ENCODE measurements at places on chromosomes 16 and 17.

DNA sequence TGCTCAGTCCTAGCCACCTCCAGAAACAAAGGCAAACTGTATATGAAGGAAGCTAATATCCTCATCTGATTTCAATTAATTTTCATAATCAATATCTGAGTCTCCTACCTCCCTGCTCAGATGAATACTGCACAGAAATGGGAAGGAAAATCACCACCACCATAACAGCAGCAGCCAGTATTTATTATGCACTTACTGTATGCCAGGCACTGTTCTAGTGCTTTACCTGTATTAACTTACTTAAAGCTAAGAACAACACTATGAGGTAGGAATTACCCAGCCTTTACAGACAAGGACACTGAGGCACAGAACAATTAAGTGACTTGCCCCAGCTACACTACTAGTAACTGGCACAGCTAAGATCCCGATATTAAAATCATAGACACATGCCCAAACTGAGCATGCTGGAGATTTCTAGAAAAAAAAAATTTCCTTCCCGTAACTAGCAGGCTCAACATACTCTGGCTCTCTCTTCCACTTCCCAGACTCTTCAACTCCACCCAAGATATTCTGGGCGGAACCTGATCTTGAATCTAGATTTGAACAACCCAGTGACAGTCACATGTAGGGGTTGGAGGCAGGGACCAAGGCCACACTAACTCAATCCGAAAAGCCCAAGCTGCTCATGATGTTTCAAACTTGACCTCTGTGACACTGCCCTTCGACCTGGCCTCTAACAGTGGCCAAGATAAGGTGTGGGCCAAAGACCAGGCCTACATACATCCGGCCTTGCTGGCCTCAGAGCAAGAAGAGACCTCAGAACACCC lies 3.9 kb downstream of the TRIM25 start:
- DNase-seq: no peak

GRCh38 chr17:53133876-53134275 lies 688.9 kb upstream of the KIF2B start:
- DNase-seq: no peak

- no peak for DNase-seq
Observed at GRCh38 chr16:28042811-28043210, 20.7 kb downstream of the GSG1L start.

- DNase-seq: no peak
Observed at GRCh38 chr17:38746849-38747462, 1.2 kb downstream of the PCGF2 start.

- DNase-seq: no peak
Observed at GRCh38 chr17:7982173-7982572, 20.2 kb upstream of the GUCY2D start.

DNA sequence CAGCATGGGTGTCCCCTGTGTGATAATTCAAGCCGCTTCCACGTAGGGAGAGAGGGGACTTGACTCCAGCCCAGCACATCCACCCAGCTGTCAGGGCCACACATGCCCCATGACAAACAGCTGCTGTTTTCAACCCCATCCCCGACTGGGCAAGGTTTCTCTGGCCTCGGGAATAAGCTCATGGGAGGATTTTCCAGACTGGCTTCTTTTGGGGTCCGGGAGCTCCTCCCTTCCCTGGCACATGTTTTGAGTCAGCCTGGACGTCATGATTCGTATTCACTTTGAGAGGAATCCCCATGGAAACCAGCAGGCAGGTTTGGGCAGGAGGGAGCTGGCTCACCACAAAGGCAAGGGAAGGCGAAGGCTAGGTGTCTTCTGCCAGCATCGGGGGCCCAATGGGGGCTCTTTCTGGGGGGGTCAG lies 156.4 kb downstream of the CMIP start:
- DNase-seq: no peak

- DNase-seq: no peak
Observed at GRCh38 chr17:58329810-58330537, 1.4 kb upstream of the TSPOAP1 start.

DNA sequence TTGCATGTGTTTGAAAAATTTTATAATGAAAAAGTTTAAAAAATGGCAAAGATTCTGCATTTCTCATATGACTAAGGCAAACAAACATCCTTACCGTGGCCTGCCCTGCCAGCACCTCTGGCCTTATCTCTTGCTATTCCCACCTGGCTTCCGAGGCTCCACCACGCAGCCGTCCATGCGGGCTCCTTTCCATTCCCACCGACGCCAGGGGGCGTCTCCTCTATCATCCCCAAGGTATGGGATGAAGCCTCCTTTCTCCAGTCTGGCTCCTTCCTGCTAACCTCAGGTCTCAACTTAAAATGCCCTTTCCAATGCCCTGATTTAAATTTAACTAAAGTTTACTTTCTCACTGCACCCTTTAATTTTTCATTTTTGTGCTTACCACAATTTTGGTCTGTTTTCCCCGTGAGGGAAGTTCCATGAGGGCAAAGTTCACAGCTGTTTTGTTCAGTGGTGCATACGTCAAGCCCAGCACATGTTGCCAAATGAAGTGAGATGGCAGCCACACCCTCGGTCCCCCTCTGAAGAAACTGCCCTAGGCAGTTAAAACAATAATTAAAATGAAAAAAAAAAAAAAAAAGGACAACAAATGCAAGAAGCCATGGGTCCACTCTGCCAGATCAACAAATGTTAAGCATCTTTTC lies 13.3 kb upstream of the SDK2 start:
- DNase-seq: no peak

GRCh38 chr17:57494443-57494842 lies 238.1 kb downstream of the MSI2 start:
- DNase-seq: no peak

DNA sequence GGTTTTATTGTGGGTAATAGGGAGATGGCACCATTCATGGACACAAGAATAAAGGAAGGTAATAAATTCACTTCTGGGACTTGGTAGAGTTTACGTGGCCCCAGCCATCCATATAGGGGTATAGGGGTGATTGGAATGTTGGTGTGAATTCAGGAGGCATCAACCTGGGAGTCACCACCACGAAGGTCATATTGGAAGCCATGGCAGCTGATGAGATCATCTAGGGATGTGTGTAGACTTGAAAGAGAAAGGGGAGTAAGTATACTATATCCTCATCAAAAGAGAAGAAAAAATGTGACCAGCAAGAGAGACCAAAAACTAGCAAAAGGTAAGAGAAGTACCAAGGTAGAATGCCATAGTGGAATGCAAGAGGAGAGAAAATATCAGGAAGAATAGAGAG lies 26.6 kb upstream of the GINS3 start:
- no peak for DNase-seq

GRCh38 chr16:4404967-4405696 lies 11.3 kb downstream of the CORO7 start:
- no peak for DNase-seq

DNA sequence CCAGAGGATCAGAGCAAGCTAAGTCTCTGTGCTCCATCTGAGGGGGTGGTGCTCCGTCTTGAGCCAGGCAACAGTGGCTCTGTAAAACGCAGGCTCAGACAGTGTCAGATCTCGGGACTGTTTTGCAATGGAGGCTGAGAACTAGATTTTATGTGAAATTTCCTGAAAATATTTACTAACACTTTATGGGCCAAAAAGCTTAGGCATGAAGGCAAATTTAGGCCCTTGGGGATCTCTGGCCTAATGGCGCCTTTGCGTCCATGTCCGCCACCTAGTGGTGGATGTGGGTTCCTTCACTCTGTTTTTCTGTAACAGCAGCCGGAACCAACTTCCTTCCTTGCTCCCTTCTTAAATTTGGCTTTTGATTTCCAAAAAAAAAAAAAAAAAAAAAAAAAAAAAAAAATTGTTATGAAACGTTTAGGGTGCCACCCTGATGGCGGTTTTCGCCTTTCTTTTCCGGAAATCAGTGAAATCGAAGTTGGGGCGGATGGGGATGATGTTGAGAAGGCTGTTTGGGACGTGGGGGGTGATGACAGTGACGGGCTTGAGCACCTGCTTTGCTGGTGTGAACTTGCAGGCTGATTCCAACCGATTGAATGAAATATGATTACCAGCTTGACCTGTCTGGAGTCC lies 14.0 kb upstream of the ELAC2 start:
- no peak for DNase-seq

GRCh38 chr17:69913616-69914015 lies 161.4 kb upstream of the KCNJ16 start:
- DNase-seq: no peak

- peak; percentile 53 for DNase-seq
Observed at GRCh38 chr16:3149630-3150345, 15.0 kb downstream of the ZNF213 start.

DNA sequence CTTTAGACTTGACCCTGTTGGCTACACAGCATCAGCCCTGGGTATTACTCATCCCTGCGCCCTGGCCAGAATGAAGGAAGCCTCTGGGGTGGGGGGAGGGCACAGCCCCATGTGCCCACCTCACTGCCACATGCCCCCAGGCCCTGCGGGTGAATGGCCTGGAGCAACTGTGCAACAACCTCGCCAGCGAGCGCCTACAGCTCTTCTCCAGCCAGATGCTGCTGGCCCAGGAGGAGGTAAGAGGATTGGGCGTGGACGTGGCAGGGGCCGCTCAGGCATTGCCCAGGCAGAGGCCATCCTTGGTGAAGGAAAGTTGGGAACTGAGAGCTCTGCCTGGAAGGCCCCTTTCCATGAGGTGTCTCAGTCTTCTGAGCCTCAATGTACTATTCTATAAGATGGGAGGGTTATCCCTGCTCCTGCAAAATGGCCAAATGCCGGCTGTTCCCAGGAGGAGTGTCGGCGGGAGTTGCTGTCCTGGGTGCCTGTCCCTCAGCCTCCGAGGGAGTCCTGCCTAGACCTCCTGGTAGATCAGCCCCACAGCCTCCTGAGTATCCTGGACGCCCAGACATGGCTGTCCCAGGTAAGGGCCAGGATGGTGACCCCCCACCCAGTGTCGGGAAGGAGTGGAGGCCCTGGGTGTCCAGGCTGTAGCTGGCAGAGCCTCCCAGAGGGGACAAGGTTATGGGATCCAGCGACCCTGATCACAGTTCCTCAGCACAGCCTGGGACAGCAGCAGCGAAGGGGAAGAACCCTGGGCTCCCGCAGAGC lies 8.9 kb downstream of the MYO15B start:
- DNase-seq: no peak

Data from activated B cell treated with CpG ODN at 0.5 μM for 24 hours (primary cell).